ENCODE measurements at places on chromosomes 6 and 20.
A peak's percentile ranks its signal among the peaks of the same experiment; 100 is the strongest.

DNA sequence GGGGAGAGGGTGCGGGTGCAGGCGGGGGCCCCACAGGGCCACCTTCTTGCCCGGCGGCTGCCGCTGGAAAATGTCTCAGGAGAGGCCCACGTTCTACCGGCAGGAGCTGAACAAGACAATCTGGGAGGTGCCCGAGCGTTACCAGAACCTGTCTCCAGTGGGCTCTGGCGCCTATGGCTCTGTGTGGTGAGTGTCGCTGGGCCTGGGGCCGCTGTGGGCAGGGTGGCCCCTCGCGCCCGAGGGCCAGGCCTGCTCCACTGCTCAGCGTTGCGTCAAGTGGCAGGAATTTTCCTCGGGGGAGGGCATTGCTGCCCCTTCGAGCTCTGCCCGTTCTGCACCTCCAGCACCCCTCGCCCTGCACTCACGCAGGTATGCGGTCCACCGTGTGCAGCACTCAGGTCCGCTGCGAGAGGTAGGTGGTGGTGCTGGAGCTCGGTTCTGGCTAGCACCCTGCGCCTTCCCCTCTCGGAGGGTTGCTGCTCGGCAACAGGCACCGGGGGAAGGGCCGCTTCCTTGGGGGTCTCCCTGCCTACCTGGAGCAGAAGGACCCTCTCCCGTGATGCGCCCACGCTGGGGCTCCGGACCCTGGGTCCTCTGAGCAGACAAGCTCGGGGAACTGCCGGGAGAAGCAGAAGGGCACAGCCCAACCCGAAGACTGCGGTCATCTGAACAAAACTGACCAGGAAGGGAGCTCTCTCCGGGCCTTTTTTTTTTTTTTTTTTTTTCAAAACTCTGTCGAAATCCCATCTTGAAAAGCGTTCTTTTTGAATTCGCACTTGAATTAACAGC is 674 bp downstream of the MAPK14 start:
- no peak for DNase-seq

- DNase-seq: no peak
These were observed 32.9 kb upstream of the GATA5 start for GRCh38 chr20:62508641-62509051.

DNA sequence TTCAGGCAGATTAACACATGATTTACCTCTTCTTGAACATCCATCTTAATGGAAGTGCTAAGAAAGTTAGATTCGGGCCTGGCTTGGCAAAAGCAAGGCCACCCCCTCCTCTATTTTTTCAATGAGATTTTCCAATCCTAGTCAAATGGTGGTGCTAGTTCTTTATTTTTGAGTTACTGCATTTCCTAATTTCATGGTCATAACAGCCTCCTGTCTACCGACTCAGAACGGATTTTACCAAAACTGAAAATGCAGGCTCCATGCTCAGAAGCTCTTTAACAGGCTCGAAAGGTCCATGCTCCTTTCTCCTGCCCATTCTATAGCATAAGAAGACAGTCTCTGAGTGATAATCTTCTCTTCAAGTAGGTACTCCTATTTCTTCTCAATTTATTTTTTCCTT is 117.2 kb upstream of the ESR1 start:
- DNase-seq: no peak

- DNase-seq: no peak
These were observed 891 bp downstream of the RSPO3 start for GRCh38 chr6:127119102-127120022.

DNA sequence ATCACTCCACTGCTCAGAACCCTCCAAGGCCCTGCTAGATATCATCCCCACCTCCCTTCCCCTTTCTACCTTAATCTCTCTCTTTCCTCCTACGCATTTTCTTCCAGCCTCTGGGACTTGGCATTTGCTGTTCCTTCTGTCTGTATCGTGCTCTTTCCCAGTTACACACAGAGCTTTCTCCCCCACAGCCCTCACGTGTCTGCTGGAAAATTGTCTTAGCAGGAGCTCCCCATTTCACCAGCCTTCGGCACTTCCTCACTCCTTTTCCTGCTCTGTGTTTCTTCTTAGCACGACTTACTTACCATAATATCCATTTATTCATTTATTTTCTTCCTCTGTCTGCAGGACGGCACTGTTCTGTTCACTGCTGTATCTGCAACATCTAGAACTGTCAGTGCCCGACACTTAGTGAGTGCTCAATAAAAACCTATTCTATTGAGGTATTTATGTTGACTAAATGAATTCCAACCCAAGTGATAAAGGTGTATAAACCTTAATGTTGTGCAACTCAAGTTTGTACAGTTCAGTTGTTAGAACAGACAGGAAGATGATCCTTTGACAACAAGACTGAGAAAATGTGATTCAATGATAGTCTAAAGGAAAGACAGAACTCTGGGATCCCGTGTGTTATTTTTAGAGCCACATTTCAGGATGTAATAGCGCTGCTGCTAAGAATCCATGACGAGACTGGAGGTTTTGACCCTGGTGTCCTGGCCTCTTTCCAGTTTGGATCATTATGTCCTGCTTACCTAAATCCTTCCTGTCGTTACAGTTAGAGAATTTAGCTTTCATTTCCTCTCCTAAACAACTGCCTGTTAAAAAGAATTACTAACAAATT is 170.1 kb upstream of the LAMP5 start:
- DNase-seq: no peak

GRCh38 chr20:31722257-31723068 is at the start of gene BCL2L1:
Gene BCL2L1, minus strand, starts transcription at chr20:31722868. Its CDS starts 650 bp downstream, at chr20:31722218.
- peak; percentile 58 for DNase-seq

All from activated naive CD8-positive, alpha-beta T cell treated with anti-CD3 and anti-CD28 coated beads, Interleukin-2, amount 50 U/mL, for 16 hours (primary cell).